Right ventricle myocardium inferior (tissue), 1 donor: ENCODE measurements at places on chromosomes 1 and 21.

GRCh38 chr1:227240983-227241382 lies 77.3 kb downstream of the CDC42BPA start:
- no peak for DNase-seq

- no peak for DNase-seq
Measured at GRCh38 chr1:192589813-192590212, 14.2 kb downstream of the RGS1 start.

GRCh38 chr1:12038356-12039163 lies 19.3 kb downstream of the MIIP start:
- no peak for DNase-seq

GRCh38 chr1:30645807-30646206 lies 77.6 kb downstream of the MATN1 start:
- DNase-seq: no peak

GRCh38 chr21:43718872-43719747 lies at the start of gene PDXK:
Gene PDXK (plus strand): TSS chr21:43719129. CDS start chr21:43719295, 166 bp downstream.
- peak; percentile 95 for DNase-seq

- no peak for DNase-seq
Measured at GRCh38 chr1:23244256-23244761, 27.0 kb upstream of the HTR1D start.

DNA sequence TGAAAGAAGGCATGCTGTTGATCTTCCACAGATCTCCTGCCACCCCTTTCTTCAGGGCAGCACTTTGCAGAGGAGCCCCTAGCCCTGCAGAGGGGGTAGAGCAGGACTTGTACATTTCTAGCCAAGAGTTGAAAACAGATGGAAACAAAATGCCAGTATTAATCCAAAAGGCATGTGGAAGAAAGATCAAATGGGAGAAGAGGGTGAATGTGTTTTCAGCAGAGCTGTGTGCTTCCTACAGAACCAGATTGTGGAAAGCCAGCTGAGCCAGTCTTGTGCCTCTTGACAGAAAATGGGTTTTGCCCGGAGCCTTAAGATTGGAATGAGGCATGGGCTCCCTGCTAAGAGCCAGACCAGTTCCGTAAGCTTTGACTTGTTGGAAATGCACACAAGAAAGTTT lies 105.2 kb upstream of the TSPAN2 start:
- no peak for DNase-seq

DNA sequence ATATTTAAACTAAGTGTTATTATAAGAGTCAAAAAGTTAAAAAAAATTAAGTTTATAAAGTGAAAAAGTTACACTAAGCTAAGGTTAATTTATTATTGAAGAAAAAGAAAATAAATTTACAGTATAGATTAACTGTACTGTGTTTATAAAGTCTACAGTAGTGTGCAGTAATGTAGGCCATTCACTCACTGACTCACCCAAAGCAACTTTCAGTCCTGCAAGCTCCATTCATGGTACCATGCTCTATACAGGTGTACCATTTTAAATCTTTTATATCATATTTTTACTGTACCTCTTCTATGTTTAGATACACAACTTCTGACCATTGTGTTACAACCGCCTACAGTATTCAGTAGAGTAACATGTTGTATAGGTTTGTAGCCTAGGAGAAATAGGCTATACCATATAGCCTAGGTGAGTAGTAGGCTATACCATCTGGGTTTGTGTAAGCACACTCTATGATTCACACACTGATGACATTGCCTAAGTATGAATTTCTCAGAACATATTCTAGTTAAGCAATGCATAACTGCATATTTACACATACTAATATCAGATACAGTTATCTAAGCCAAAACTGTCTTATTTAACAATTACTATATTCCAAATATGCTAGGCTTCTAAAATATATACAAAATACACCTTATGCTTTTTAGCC lies 80.6 kb upstream of the GFI1 start:
- no peak for DNase-seq

GRCh38 chr1:55044617-55045397 lies 5.5 kb downstream of the PCSK9 start:
- DNase-seq: no peak

DNA sequence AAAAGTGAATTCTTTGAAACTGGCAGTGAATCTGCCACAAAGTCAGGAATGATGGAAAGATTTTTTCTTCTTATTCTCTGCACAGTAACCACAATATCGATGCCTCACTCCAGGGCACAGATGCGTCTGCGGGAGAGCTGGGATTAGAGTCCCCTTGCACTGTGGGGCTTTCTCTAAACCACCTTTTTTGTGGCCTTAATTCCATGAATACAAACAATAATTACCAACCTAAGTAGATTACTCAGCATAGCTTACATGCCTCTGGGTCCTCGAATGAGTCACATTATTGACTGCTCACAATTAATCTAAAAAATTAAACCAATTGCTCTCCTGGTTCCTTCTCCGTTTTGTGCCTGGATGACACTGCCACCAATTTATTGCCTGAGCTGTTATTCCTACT lies 125.8 kb downstream of the KAZN start:
- no peak for DNase-seq
